Stimulated activated CD8-positive, alpha-beta memory T cell treated with anti-CD3 and anti-CD28 coated beads, Interleukin-4, amount 100 ng/mL, for 48 hours (primary cell): ENCODE measurements at places on chromosomes 7 and 10.
A peak's percentile ranks its signal among the peaks of the same experiment; 100 is the strongest.

- DNase-seq: no peak
Observed at GRCh38 chr7:92702535-92702934, 112.3 kb upstream of the FAM133B start.

DNA sequence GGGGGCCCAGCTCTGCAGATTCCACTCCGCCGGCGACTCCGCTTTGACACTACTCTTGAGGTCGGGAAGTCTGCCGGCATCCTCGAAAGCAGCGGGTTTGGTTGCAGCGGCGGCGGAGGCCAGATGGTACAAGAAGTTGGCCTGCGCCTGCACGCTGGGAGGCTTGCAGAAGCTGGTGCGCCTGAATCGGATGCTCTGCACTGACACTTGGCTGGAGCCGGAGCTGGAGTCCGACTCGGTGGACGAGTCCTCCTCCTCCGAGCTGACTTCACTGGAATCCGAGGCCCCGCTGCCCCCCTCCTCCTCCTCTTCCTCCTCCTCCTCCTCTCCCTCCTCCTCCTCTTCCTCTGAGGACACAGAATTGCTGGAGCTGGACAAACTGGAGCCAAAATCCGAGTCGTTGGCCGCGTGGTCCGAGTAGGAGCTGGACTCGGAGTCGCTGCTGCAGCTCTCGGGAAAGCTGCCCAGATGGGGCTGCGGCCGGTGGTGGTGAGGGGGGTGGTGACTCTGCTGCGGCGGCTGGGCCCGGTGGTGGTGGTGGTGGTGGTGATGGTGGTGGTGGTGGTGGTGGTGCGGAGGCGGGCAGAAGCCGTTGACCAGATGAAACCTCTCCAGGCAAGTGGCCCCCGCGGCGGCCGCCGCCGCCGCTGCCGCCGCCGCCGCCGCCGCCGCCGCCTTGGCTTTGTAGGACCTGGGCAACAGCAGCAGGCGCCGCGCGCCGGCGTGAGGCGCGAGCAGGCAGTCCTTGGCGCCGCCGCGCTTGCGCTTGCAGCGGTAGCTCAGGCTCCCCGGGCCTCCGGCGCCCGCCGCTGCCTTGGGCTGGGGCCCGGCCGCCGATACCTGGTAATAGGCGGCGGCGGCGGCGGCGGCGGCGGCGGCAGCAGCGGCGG is 9.0 kb downstream of the SKIDA1 start:
- peak; percentile 55 for DNase-seq

DNA sequence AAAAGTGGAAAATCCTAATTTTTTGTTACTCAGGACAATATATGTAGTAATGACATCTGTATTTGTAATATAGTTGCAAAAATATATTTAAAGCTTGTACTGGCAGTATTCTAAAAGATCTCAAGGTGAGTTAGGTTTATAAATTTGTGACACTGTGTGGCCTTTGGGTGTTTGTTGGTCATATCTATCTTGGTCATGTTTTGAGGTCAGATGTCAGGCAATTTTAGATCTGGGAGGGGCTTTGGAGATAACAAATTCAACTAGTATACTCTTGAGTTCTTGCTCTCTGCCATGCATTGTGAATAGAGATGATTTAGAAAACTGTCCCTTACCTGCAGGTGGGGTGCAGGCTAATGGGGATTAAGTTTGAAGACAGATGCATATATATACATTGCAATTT is 3.1 kb downstream of the TBC1D12 start:
- no peak for DNase-seq

GRCh38 chr7:110646804-110647203 is 444.1 kb upstream of the LRRN3 start:
- no peak for DNase-seq

DNA sequence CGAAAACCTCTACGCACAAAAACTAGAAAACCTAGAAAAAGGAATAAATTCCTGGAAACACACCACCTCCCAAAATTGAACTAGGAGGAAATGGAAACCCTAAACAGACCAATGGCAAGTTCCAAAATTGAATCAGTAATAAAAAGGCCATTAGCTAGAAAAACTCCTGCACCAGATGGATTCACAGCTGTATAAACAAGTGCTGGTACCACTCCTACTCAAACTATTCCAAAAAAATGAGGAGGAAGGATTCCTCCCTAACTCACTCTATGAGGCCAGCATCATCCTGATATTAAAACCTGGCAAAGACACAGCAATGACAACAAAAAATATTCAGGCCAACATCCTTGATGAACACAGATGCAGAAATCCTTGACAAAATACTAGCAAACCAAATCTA is 228.2 kb downstream of the CHRM2 start:
- no peak for DNase-seq

DNA sequence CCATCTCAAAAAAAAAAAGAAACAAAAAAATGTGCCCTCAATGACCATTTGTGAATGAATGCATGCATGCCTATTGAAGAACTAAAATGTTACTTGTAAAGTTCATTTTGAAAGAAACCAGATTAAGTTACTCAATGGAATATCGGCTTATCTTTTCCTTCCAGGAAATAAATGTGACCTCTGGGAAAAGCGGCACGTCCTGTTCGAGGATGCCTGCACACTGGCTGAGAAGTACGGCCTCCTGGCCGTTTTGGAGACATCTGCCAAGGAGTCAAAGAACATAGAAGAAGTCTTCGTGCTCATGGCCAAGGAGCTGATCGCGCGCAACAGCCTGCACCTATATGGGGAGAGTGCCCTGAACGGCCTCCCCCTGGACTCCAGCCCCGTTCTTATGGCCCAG is 21.9 kb downstream of the RAB19 start:
- no peak for DNase-seq

DNA sequence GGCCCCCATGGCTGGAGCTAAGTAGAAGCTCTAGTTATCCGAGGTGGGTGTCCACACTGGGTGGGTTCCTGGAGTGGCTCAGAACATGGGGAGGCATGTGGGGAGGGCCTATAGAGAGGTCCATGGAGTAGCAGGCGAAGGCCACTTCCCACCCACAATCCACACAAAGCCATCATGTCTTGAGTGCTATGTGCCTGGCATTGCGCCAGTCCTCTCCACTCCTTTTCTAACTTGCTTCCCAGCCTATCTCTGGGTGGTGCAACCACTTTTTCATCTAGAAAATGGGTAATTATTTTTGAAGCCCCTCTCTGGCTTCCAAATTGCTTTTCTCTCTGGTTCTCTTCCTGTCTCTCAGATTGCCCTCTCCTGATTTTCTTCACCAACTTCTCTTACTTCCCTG is 263.6 kb downstream of the PHTF2 start:
- no peak for DNase-seq

- no peak for DNase-seq
Observed at GRCh38 chr10:89555688-89556445, 20.5 kb upstream of the SLC16A12 start.

GRCh38 chr7:78007231-78007630 is 208.7 kb downstream of the PHTF2 start:
- no peak for DNase-seq

- no peak for DNase-seq
Observed at GRCh38 chr10:21021843-21022594, 124.9 kb upstream of the NEBL start.

- no peak for DNase-seq
Observed at GRCh38 chr10:87842776-87843497, 20.4 kb downstream of the KLLN start.

GRCh38 chr10:99937630-99938029 is 72.1 kb downstream of the DNMBP start:
- no peak for DNase-seq

- no peak for DNase-seq
Observed at GRCh38 chr7:22348379-22348778, 8.6 kb downstream of the RAPGEF5 start.

- no peak for DNase-seq
Observed at GRCh38 chr10:69064762-69065328, 23.1 kb upstream of the SRGN start.

DNA sequence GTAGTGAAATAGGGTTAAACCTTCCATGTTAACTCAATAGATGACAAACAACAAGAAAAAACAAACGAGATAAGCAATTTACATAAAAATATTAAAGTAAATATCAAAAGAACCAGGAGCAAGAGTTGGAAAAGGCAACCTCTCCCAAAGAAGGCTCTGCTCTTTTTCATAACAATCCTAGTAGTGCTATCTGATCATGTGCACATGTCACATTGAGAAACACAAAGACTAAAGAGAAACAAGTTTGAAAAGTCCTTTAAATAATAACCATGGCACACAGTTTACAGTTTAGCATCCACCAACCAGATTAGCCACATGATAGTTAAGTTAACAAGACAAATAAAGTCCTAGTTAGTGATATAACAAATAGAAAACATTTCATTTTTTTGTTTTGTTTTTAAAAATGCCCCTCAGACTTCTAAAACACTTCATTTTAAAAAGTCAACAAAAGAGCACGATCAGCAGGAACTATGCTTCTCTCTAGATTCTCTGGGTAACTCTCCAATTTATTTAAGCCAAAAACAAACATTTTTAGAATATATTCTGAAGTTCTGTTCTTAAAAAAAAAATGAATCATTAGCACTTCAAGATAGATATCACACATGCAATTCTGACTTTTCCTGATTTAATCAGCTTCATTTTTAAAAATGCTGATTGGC is 110.4 kb downstream of the PARD3 start:
- no peak for DNase-seq

DNA sequence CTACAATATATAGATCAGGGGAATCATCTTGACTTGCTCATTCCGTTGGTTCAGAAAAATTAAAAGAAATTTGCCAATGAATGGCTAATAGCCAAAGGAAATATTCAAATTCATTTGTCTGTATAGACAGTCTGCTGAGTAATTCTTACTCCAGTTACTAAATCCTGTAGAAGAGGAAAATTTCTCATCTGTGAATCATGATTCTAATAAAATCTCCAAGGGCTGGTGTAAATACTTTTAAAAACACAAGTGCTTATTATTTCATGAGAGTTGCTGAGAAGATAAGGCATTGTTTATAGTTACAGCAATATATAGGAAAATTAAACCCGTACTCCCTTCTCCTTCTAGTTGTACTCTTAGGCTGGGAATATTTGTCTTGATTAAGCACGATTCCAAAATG is 53.0 kb downstream of the WNT2 start:
- no peak for DNase-seq
